ENCODE measurements at places on chromosomes 7 and 10.
A peak's percentile ranks its signal among the peaks of the same experiment; 100 is the strongest.

DNA sequence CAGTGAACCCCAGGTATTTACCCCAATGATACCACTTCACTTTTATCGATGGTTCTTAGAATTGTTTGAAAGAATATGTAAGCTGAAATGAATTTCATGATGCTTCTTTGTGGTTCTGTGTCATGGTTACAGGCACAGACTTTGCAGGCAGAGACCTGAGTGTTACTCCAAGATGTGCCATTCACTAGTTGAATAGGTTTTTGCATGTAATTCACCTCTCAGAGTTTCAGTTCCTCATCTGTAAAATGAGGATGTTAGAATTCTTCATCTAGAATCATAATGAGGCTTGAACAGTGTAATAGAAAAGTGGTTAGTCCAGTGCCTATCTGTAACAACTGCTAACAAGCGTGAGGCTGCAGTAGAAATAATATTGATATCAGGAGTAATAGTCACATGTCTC is 54.6 kb downstream of the VSTM2A start:
- DNase-seq, result no peak

DNA sequence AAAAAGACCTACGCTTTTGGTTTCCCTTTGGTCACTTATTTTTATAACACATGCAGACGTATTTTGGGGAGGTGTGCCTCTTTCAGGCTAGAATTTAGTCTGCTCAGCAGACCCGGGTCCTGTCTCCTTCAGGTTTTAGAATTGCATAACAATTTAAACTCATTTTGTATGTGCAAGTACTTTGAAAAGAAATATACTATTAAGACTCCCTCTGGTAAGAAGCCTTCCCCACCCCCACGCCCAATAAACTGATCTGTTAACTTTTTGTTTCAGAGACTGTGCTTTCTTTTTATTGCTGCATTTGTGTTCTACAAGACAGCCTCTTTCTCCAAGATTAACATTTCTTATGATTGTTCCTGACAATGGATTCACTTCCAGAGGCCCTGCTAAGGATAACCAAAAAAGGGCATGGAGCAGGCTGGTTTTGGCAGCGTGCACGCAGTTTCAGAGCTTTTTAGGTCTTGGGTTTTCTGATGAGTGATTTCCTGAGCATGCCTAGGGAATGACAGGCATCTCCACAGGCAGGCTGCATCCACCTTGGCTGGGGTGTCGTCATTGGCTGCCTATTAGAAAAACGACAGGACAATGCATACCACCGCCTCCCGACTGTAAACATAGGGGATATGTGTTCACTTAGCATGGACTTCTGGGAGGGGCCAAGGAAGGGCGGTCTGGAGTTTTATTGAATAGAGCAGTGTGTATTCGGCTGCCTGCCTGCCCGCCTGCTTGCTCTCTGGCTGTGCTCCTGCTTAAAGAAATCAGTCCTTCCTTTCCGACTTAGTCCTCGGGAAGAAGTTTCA is at the start of gene CALD1:
Gene CALD1 (plus strand): TSS at position 694 of the 800 bp plus-strand sequence. CDS start 88,100 bp downstream, outside the sequence.
- no peak for DNase-seq

- no peak for DNase-seq
These were observed 22.6 kb downstream of the PLAC9 start for GRCh38 chr10:80154978-80155695.

DNA sequence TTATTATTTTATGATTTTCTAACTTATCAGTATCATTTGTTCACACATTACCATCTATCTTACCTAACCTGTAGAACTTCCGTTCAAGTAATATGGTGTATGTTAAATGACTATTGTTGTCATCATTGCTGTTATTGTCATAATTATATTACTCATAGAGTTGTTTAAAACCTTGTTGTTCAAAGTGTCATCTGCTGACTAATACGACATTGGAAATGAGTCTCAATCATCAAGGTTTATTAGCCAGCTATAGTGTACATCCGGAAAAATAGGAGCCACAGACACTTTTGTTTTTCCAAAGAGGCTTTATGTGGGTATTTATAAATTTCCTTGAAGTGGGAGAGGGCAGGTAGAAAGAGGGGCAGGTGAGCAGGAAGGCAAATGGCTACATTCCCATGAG is 386.9 kb upstream of the LRRTM3 start:
- DNase-seq, result no peak

GRCh38 chr7:84568781-84569180 is 374.2 kb upstream of the SEMA3A start:
- no peak for DNase-seq

DNA sequence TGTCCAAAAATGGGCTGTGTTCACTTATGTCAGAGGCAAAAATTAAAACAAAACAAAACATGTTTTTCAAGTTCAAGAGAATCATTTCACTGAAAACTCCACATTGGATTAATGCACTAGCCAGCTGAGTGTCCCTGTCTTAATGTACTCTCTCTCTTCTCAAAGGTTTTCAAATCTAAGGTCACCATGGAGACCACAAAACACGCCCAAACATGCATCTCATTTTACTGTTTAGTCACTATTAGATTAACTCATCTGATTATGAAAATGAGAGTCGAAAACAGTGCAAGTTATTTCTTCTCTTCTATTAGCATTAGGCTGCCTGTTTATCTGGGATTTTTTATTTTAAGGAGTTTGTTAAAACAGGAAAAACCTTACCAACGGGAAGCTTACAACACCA is 70.8 kb upstream of the ASAH2 start:
- DNase-seq, result peak; percentile 12

DNA sequence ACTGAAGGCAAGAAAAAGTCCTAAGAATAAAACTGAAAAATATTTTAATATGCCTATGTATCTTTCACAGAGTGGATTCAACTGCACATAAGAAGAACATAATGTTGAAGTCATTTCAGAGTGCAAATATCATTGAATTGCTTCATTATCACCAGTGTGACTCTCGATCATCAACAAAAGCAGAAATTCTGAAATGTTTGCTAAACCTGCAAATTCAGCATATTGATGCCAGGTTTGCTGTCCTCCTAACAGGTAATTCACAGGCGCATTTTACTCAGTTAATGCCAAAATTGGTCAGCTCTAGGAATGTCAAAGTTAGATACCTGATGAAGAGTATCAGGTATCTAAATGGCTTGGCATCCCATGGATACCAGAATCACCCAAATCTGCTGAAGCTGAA is 52.0 kb downstream of the GDI2 start:
- no peak for DNase-seq

DNA sequence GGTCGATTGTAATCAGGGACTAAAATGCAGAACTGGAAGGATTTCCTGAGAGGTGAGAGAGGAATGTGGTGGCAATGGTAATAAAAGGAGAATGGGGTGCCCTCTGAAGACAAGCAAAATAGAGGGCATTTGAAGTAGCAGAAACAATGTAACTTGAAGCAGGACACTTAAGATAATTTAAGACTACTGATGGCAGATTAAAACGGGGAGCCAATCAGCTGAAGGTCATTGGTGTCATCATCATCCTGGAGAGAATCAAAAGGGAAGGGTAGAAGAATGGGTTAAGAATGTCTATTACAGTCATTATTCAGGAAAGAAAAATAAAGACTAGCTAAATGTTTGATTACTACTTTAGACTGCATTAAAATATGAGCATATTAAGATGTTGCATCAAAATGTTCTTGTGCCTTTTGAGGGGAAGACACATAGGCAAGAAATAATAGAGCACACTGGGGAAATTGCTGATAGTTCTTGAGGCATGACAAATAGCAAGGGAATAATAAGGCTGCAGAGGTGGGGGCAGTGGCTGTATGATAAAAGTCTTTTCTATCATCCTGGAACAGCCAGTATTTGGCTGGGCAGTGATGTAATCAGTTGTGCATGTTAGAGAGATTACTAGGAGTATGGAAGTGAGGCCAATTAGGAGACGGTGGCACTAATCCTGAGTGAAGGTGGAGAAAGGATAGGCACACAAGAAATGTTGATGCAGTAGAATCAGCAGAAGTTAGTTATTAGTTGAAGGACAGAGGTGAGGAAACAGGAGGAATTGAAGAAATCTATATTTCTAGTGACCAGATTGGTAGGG is 60.2 kb downstream of the CCDC71L start:
- no peak for DNase-seq

GRCh38 chr7:34162027-34162565 is 256.8 kb downstream of the BMPER start:
- DNase-seq, result no peak

- DNase-seq, result no peak
These were observed 622 bp downstream of the DYNC1I1 start for GRCh38 chr7:95772771-95773581.

DNA sequence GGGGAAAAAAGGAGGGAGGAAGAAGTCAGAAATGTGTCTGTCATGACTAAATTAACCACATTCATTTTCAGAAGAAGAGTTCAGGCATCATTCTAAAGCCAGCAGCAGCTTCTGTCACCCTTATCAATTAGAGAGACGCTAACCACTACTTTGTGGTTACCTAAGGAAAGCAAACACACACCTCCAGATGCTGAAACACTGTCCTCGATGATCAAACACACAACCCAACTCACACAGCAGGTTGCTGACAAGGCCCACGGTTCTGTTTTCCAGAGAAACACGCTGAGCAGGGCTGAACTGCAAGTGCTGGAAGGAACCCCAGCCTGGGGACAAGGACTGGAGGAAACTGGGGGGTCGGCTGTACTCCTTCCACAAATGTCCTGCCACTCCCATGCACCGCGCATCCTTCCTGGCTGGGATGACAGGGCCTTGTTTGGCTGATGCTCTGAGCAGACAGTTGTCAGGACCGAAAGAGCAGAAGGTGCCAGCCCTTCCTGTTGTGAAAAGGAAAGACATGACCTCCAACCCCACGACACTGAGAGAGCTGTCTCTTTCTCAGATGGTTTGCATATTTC is 36.6 kb downstream of the PRKCQ start:
- DNase-seq, result peak; percentile 89

DNA sequence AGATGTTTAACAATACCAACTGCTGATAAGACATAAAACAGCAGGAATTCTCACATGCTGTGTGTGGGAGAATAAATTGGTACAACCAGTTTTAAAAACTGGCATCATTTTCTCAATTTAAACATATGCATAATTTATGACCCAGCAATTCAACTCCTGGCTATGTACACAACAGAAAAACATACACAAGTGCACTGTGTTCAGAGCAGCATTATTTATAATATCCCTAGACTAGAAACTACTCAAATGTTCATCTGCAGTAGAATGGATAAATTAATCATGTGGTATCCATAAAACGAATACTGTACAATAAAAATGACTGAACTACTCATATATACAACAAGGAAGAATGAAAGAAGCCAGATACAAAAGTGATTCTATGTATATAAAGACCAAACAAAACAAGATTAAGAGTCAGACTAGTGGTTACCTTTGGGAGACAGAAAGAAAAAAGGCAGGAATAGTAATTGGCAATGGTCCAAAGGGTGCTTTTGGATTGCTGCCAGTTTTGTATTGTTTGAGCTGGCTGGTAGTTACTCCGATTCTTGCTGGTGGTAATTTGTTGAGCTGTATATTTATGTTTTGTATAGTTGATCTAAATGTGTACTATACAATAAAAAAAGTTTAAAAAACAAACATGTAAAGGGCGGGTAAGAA is 306.0 kb downstream of the TFEC start:
- no peak for DNase-seq

GRCh38 chr10:63431962-63432797 is 33.6 kb downstream of the JMJD1C start:
- no peak for DNase-seq

GRCh38 chr10:132481690-132482089 is 55.9 kb upstream of the INPP5A start:
- DNase-seq, result no peak

DNA sequence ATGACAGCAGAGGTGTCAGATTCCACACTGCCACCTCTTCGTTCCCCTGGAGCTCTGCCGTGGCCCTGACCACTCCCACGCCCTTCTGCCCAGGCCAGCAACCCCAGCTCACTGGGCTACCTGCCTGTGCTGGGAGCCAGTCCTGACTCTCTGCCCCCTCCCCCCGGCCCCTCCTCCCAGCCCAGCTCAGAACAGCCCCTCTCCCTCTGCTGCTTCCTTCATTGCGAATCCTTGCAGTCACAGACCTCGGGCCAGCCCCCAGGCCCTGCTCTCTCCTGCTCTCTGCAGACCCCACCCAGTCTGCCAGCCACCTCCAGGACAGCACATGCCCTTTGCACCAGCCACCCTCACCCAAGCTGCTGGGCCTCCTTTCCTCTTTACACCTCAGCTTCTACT is 60.4 kb downstream of the TCERG1L start:
- DNase-seq, result no peak

- no peak for DNase-seq
These were observed 11.7 kb upstream of the ARPC1B start for GRCh38 chr7:99362801-99363200.

GRCh38 chr7:80370587-80370986 is 141.3 kb downstream of the GNAT3 start:
- DNase-seq, result no peak

DNA sequence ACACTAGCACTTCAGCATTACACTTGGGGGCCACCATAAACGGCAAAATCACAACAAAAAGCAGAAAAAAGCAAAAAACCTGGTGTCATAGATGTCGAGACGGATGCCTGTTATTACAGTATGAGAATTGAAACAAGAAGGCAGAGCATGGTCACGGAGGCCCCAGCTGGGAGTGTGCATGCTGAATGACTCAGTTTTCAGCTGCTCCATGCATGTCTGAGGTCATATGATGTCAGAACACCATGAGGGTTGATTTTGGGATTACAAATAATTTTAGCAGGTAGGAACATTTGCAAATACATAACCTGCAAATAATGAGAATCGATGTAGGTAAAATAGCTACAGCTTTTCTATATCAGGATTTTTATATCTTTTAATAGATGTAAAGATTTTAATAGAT is 19.1 kb downstream of the ZMYND11 start:
- DNase-seq, result no peak

DNA sequence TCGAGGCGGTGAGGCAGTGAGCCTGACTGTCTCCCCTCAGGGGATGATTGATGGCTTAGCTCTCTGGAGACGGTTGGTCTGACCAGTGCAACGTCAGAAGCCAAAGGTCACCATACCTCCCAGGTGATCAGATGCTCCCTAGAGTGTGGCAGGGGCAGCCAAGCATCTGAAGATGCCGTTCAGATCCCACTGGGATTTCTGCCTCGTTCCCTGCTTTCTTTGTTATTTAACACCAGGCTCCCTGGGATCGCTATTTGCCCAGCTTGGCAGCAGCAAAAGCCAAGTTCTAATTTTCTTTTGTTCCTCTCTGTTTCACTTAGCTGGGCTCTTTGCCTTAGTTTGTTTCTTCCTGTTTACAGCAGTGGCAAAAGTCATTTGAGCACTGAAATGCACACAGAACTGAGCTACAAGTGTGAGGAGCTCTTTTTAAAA is 53.5 kb upstream of the SVIL start:
- DNase-seq, result no peak

GRCh38 chr10:103127241-103127640 is 65.8 kb downstream of the NT5C2 start:
- DNase-seq, result no peak

DNA sequence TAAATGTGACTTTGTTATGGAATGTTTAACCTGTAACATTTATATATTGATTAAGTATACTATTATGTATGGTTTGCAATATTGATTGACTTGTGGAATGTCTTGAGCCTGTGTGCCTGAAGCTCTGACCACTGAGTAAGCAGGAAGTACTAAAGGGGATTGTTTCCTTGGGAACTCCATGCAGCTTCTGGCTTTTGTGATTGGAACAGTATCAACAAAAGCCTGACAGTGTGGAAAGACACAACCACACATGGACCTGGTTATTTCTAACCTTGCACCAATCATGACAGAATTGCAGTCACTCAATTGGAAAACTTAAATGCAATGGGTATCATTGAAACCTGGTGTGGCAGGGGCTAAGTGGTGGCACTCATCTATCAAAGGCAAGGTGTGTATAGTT is 45.5 kb upstream of the PIK3CG start:
- no peak for DNase-seq

- DNase-seq, result no peak
These were observed 4.4 kb downstream of the PSPH start for GRCh38 chr7:56046721-56047445.

GRCh38 chr10:62803724-62804355 is 680 bp upstream of the ADO start:
- DNase-seq, result no peak
